Uterus (tissue), 4 donors: ENCODE measurements at places on chromosomes 1 and 21. TPM values are rescaled to one million over a fixed set of nuclear protein-coding genes. Genes with fewer than 3 reads are reported as not detected.

DNA sequence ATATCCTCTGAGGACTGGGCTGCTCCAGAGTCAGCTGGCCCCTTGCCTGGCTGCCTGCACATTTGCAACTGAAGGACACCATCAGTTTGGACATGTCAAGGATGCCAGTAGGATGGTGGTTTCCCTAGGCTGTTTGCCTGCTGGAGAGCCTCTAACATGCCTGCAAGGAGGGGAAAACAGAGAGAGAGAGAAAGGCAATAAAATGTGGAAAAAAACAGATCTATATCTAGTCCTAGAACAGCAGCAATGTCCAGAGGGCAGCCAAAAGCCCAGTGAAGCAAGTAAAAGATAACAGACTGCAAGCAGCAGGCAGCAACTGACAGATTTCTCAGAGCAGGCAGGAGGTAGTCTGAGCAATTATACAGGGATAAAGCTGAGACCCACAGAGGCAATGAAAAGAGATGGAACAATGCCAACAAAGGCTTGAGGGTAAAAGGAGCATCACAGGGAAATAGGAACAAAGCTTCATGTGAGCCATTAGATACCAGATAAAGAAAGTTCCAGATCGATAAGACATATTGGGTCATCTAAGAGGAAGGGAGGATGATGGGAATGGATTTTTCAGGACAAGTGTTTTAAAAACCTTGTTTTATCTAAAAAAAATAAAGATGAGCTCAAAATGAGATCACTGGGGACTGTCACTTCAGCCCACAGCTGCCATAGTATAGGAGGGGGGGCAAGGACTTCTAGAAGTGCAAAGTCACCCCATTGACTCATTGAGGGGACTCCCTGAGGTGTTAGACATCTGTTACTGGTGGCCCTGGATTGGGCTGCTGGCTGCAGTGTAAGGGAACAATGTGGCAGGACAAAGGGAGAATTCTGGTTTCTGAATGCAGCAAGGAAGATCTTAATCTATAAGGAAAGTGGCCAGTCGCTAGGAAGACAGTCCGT lies 38.6 kb upstream of the GADD45A start:
- DNase-seq: peak; percentile 37

- peak; percentile 93 for DNase-seq
Observed at GRCh38 chr1:3312898-3313575, 141.4 kb upstream of the ARHGEF16 start.

DNA sequence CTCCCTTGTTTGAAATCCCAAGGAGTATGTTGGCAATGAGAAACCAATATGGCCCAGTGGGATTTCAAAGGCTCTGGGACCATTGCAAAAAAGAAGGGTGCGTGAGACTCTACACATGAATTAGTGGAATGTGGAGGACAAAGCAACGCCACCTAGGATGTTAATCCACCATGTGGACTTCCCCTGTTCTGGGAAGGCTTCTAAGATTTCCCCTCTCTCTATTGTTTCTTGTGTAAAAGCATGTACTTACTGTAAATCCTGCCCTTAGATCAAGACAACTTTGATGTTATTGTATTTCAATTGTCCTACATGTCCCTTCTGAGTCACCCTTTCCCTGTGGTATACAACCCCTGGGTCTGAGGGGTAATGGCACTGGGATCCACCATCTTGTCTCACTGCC lies 4.7 kb upstream of the ACADM start:
- DNase-seq: no peak

- no peak for DNase-seq
Observed at GRCh38 chr1:100708476-100709062, 11.0 kb upstream of the VCAM1 start.

DNA sequence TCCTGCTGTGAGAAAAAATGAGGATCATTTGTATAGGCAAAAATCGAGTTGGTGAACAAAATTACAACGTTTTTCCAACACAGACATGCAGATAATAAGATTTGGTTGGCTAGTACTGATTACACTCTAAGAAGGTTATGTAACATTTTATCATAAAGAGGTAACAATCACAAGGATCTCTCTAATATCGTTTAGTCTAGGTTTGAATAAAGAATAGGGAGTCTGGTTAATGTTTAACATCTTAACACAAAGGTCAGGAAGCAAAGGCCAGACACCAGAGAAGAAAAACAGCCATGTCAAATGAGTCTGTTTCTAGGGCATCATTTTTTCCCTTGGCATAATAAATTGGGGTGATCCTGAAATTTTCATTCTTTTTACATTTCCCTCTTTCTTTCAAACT lies 207.4 kb upstream of the CHRM3 start:
- no peak for DNase-seq

DNA sequence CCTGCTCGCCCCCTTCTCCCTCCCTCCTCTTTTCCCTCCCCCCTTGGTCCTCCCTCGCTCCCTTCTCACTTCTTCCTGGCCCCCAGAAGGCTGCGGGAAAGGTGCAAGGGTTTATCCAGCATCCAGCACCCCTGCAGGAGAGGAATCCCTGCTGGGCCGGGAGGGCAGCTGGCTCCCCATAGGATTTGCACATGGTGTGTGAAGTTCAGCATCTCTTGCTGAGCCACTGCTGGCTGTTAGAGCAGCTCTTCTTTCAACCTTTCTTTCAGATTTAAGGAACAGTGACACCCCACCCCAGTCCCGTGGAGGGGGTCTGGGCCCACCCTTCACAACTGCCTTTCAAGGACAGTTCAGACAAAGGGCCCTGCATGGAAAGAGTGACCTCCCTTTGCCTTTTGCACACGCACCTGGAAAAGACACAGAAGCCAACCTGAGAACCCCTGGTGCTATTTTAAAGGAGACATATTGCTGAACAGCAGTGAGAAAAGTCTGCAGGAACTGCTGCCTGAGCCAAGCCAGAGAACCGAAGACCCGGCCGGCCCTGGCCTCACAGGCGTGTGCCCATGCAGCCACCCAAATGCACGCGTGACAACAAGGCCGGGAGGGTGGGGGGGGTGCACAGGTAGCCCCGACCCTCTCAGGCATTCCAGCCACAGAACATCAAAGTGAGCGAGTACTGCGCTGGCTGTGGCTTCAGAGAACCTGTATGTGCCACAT lies 66.6 kb downstream of the SLC37A1 start:
- DNase-seq: peak; percentile 4

Gene HRNR
- total RNA-seq: not detected

Gene SPATC1L
- 10.0 TPM for total RNA-seq

Gene OR6N1
- total RNA-seq: not detected

Gene SLAMF9
- total RNA-seq: not detected
